ENCODE measurements at places on chromosomes 3 and 15.

- DNase-seq, result no peak
These were observed 17.4 kb downstream of the PLXNB1 start for GRCh38 chr3:48412375-48413001.

- DNase-seq, result no peak
These were observed 70.5 kb upstream of the XCR1 start for GRCh38 chr3:46097691-46098241.

GRCh38 chr3:136883967-136884720 is 22.1 kb downstream of the NCK1 start:
- no peak for DNase-seq

DNA sequence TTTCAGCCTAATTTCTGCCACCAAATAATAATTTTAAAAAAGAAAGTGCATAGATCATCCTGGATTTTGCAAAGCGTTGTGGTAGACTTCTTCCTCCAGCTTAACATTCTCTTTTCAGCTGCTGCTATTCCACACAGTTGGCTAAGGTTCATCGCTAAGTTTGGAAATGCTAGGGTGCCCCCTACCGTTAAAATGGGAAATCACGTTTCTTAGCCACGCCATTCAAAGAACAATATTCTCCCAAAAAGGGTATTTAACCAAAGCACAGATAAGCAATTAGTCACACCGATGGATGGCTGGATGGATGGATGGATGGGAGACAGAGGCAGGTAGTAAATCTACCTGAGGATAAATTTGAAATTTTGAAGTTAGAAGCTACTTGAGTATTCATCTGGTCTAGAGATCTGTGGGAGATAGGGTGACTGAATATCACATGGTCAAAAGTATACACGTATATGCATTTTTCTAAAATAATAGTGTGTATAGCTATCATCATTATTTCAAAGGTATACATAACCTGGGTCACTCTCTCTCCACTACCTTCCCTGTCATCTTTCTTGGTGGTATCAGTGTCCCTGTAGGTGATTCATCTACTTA is 67.2 kb downstream of the EFHB start:
- peak; percentile 59 for DNase-seq

GRCh38 chr3:102297072-102297658 is 137.7 kb upstream of the ZPLD1 start:
- no peak for DNase-seq

DNA sequence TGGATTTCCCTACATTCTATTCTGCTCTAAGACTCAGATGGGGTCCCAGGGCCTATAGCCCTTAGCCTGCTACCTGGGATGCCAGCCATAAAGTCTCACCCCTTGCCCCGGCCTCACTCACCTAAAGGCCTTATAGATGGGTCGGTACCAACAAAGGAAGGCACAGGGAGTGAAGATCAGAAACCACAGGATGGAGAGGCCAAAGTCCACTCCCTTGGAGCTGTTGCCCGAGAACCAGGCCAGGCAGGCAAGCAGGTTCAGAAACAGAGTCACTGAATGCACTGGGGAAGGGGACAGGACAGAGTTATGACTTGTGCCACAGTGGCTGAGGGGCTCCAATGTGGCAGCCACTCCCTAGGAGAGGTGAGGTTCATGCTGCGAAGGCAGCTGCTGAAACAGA is 7.4 kb upstream of the ULK3 start:
- DNase-seq, result no peak

GRCh38 chr3:49711489-49711888 is 8.0 kb downstream of the AMIGO3 start:
- DNase-seq, result no peak

DNA sequence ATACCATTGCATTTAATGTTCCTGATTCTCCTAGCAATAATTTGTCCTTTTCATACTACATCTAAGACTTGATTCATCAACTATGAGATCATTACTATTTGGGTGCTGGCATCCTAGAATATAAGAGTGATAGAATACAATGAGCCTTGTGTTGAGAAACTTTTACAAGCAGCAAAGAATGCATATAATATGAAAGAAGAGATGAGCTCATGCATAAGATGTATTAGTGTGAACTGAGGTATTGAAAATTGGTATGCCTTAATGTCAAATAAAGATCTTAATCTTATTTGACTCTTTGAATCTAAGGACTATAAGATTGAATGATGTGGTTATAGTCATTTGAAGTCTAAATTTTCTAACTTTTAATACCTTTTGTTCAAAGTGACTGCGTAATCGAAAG is 220.0 kb upstream of the ARHGEF26 start:
- DNase-seq, result no peak

GRCh38 chr15:20349774-20350498 is 191.7 kb downstream of the GOLGA6L6 start:
- DNase-seq, result no peak

- no peak for DNase-seq
These were observed 12.0 kb upstream of the SETD5 start for GRCh38 chr3:9385187-9386077.

DNA sequence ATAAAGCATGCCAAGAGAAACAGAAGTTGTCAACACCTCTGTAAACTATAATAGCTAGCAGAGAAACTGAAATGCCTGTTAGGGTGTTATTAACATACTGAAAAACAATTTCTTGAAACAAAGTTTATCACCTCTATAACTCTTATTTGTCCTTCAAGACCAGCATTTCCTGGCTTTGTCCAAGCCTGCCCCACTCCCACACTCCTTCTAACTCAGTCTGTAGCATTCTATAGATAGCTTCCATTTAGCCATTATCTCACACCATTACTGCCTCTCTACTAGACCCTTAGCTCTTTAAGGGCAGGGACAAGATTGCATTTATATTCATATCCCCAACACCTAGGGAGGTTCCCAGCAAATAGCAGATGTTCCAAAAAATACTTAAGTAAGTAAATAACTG is 36.5 kb downstream of the GK5 start:
- no peak for DNase-seq

DNA sequence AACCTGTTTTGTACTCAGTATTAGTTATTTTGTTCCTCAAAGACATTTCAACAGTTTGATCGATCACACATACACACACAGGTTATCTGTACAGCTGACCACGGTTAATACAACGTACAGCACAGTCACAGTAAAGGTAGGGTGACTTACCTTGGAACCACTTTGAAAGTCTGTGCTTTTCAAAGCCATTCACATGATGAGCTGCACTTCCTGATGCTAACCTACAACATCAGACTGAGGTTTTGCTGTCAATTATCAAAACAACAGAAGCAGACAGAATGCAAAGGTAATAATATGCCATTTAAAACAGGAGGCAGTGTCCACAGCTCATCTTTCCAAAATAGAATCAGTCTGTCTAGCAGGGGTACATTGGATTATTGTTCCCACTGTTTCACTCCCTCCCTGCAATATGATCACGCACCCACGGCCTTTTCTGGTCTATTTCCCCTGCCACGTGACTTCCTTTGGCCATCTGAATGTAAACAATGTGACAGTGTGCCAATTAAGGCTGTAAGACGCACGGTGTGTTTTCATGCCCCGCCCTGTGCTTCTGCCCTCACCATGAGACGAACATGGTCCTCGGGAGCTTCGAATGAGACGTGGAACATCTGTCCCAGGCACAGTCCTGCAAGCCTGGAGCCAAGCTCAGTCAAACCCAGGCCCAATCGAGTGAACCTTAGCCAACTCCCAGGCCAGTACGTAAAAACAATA is 102.4 kb downstream of the FMN1 start:
- DNase-seq, result no peak

GRCh38 chr3:124360563-124360962 is 368.6 kb upstream of the ROPN1 start:
- no peak for DNase-seq

- DNase-seq, result no peak
These were observed 8.8 kb downstream of the IL1RAP start for GRCh38 chr3:190522621-190523222.

GRCh38 chr3:116348216-116348615 is 97.1 kb downstream of the LSAMP start:
- no peak for DNase-seq

DNA sequence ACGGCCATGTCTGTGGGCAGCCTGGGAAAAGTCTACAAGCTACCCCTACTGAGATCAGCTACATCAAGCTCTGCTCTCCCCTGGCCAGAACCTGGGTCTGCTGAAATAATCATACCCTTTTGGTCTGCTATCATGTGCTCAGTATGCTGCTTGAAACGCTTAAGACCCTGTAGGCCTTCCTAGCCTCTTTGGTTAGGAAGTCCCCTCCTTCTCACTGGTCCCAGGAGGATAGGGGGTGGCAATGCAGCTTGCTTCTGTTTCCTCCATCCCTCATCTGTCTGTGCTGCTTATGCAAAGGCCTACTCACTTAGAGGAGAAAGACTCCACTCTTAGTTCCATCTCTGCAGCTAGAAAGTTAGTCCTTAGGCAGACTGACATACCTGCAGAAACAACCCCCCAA is 118.2 kb upstream of the RASGRP1 start:
- no peak for DNase-seq

- DNase-seq, result no peak
These were observed 101.8 kb upstream of the ALDH1A3 start for GRCh38 chr15:100777821-100778220.

DNA sequence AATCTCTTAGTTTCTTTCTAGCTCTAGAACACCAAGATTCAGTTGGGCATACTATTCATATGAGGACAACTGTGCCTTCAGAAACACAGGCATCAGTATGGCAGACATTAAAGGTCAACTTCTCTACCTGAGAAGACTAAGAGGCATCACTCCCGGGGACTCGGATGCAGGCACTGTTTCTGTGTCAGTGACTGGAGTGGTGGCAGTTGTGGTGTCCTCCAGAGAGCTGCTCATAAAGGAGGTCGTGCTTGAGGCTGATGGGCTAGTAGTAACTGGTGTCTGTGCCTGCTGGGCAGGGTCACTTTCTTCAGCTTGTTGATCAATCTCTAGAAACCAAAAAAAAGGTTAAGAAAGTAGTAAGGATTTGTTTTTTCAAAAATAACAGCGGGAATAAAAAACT is 75.2 kb downstream of the FBXL22 start:
- no peak for DNase-seq

DNA sequence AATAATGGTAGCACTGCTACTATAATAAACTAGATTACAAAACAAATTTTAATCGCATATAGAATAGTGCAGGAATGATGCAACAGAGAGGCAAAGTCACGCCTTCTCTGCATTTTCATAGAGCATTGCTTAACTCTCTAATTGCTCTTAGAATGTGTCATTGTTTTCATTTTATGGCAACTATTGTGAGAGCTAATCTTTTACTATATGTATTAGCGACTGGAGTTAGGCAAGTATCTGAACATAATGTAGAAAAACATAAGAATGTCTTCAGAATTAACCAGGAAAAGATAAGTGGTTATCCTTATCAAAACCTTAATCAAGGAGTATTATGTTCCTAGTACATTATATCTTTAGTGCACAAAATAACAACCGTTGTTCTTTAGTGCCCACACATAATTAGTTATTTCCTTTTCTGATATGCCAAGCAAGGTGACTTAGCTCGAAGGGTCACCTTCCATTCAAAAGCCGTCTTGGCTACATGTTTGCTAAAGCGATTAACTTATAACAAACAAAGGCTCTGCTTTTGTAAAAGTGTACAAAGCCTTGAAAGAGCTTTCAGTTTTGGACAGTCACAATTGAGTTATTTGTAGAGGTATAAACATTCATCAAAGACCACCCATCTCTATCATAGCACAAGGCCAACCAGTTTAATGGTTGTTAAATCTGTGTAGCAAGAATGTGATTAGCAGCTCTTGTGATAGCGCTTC is 1328.9 kb downstream of the ROBO2 start:
- no peak for DNase-seq

GRCh38 chr3:142120707-142121106 is 28.6 kb downstream of the TFDP2 start:
- no peak for DNase-seq

DNA sequence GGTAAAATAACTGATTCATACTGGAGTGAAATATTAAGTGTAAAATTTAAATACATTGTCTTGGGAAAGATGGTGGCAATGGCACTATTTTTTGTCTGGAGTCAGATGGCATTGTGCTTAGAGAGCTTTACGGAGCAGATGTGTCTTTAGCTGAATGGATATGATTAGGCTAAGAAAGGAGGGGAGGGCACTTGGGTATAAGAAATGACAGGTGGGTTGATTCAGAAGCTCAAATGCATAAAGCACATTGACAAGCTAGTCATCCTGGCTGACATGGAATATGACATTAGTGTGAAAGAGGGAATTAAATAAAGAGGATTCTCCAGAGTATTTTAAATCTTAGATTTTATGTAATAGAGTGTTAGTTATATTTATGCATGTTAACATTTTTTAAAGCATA is 570.1 kb upstream of the CBLB start:
- no peak for DNase-seq

DNA sequence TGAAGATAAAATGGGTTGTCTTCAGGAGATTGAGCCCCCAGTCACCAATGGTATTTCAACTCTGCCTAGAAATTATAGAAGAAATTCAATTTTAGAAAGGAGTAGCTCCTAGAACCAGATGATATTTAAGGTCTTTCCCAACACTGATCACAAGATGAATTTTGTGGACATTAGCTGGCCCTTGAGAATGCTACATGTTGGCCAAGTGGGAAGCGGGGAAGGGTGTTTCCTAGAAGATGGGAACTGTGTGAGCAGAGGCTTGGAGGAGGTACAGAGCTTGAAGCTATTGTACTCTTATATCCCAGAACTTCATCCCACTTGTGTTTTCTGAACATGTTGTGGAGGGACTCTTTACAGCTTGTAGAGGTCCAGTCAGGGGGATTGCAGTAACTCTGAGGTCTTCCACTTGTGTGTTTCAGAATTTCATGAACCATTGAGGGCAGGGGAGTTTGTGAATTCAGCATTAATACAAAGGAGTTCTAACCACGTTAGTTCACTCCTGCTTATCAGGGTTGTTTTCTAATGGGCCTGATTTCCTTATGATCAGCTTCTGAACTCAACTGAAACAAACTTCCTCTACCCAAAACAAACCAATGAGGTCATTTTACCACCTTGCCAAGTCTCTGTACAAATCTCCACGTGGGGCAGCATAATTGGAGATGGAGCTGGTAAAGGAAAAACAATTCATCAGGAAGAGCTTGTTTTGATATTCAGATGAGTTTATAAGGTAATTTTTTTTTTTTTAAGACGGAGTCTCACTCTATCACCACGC is 152.6 kb upstream of the TPM1 start:
- DNase-seq, result no peak

GRCh38 chr15:61367953-61368352 is 138.9 kb upstream of the RORA start:
- no peak for DNase-seq

GRCh38 chr3:4979428-4980228 is at the start of gene BHLHE40:
BHLHE40 (plus strand) TSS chr3:4979437; CDS start chr3:4979719, 282 bp downstream.
- peak; percentile 33 for DNase-seq

DNA sequence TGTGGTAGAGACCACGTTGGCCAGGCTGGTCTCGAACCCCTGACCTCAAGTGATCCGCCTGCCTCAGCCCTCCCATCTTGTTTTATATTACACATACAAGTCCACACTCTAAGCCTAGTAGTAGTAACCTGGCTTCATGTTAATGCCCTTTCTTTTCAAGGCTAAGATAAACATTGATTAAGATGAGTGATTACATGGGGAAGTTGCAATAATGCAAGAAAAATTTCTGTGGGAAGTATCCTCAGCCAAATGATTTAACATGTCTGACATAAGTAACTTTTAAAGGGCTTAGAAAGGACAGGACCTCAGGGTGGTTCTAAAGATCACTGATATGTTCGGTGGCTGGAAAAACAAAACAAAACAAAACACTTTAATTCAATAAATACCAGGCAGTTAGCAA is 72.1 kb downstream of the SFMBT1 start:
- no peak for DNase-seq

- no peak for DNase-seq
These were observed 32.0 kb downstream of the ZBTB38 start for GRCh38 chr3:141400073-141400971.

GRCh38 chr3:76685858-76686257 is 354.0 kb upstream of the ROBO2 start:
- no peak for DNase-seq
